AML-193 (cell line): ENCODE measurements at places on chromosomes 5 and 9.

DNA sequence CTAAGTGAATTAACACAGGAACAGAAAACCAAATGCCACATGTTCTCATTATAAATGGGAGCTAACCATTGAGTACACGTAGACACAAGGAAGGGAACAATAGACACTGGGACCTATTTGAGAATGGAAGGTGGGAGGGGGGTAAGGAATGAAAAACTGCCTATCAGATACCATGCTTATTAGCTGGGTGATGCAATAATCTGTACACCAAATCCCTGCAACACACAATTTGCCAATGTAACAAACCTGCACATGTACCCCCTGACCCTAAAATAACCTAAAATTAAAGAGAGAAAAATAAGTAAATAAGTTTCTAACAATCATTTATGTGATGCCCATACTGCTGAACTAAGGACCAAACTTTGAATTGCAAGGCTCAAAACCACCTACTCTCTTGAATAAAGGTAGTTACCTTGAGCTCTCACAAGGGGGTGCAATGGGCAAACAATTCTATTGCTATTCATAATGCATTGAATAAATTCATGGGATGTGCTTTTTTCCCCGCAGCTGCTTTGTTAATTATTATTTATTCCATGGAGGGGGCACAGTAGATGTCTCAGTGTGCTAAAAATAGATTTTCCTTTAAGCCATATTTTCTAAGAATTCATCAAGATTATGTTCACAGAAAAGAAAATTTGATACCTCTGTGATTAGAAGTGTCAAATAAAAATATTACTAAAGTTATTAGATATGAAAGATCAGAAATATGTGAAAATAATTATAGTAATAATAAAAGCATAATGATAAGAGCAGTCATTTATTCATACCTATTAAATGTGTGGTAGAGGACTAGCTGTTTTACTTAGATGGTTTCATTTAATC is 76.2 kb upstream of the PTPN3 start:
- DNase-seq = peak; percentile 35

GRCh38 chr9:87340391-87340790 is 157.3 kb upstream of the DAPK1 start:
- no peak for DNase-seq

GRCh38 chr5:41763081-41763480 is 107.1 kb downstream of the OXCT1 start:
- no peak for DNase-seq

GRCh38 chr5:82057051-82057450 is 85.2 kb downstream of the ATG10 start:
- DNase-seq = no peak

GRCh38 chr5:149172261-149172660 is 31.0 kb downstream of the ABLIM3 start:
- DNase-seq = no peak

- DNase-seq = no peak
These were observed 9.1 kb downstream of the NEK6 start for GRCh38 chr9:124266826-124267201.

GRCh38 chr5:108345541-108346171 is 36.2 kb downstream of the FBXL17 start:
- DNase-seq = peak; percentile 78

- no peak for DNase-seq
These were observed 1.9 kb upstream of the PCDH1 start for GRCh38 chr5:141879941-141880738.

- DNase-seq = no peak
These were observed 99.5 kb downstream of the FBXW11 start for GRCh38 chr5:171906703-171907590.

DNA sequence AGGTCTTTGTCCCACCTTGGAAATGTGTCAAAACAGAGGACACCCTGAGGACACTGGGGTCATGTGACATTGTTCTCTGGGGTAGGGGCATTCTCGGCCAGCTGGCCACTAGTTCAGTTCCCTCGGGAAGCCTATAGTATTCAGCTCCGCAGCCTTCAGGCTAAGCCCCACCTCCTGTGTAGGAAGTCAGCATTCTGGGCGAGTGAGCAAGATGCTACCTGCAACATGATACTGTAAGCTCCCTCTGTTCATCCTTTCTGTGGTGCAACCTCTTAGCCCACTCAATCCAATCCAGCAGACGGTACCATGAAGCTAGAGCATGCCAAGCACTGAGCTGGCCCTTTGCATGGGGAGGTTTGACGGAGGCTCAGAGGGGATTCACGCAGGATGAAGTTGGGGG is 5.3 kb downstream of the NTNG2 start:
- no peak for DNase-seq

DNA sequence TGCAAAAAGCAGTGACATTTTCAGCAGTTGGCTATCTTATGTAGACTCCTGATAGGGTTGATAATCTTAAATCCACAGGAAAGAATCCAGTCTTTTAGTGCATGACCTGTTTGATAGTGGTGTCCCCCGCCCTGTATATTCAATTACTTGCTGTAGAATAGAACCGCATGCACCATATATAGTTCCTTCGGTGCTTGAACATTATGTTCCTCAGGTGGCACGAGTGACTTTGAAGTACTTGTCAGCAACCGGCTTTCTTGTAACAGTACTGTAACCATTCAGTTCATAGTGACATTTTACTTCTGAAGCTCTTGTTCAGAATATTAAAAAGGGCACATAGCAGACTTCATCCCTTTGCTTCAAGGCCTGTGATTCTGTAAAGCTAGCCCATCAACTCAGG is 163.2 kb upstream of the KLF9 start:
- DNase-seq = no peak

DNA sequence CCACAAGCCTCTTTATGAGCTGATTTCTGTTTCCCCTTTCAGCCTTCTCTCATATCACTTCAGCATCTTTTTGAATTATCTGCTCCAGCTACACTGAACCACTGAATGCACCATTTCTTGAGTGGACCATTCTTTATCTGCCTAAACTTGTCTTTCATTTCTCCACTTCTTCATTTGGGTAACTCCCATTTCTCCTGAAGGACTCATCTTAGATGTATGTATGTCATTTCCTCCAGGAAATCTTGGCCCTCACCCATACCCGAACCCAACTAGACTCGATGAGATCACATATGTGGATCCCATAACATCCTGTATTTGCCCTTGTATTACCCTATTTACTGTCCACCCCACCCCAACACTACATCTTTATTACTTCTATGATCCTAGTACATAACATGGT is 249.8 kb downstream of the KIF4B start:
- no peak for DNase-seq
